OCI-LY7 (cell line): ENCODE measurements at places on chromosomes 6 and 20.

- no peak for DNase-seq
Observed at GRCh38 chr6:142802124-142802523, 142.9 kb downstream of the HIVEP2 start.

GRCh38 chr6:120869397-120869796 is 464.9 kb downstream of the TBC1D32 start:
- DNase-seq, result no peak

GRCh38 chr6:47126647-47127391 is 84.7 kb upstream of the ADGRF1 start:
- DNase-seq, result no peak

- no peak for DNase-seq
Observed at GRCh38 chr6:158810155-158811095, 8.7 kb downstream of the EZR start.

DNA sequence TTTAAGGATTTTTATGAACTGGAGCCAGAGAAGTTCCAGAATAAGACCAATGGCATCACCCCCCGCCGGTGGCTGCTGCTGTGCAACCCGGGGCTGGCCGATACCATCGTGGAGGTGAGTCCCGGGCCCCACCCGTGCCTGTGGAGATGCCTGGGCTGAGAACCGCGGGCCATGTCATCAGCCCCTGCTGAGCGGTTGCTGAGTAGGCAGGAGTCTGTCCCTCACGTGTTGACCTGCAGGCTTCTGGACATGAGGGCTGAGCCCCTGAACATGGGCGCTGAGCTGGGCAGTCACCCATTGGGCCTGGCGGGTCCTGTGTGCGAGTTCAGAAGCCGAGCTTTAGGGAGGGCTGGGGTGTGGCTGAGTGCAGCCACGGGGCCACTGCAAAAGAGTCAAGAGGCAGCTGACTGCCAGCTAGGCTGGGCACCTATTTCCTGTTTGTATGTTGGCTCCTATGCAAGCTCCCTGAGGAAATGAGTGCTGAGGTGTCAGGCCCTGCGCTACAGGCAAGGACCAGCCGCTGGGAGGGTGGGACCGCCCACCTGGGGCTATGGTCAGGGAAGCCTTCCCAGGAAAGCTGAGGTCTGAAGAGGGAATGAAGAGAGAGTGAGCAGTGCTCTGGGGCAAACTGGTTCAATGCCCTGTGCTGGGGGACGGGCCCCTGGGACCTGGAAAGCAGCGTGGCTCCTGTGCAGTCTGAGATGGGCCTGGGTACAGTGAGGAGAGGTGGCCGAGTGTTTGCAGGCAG is 34.3 kb downstream of the PYGB start:
- DNase-seq, result no peak

GRCh38 chr20:63775096-63775978 is 35.8 kb downstream of the SLC2A4RG start:
- DNase-seq, result peak; percentile 53

GRCh38 chr20:2883726-2884637 is 10.7 kb downstream of the PTPRA start:
- DNase-seq, result no peak

DNA sequence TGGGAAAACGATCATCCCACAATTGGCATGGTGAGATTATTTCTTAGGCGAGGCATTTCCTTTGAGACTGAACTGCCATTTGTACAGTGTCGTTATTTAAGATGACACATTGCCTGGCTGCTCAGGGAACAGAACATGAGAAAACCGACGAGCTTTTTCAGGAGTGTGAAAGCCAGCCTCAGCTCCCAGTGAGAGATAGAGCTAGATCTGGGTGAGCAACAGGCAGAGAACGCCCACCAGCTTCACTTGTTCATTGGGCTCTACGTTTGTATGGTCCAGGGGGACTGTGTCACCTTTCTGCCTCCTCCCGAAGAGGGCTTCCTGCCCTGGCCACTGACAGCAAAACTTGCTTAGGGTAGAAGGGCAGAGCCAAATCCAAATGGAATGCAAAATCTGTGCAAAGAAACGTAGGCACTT is 378.1 kb downstream of the RNGTT start:
- no peak for DNase-seq

DNA sequence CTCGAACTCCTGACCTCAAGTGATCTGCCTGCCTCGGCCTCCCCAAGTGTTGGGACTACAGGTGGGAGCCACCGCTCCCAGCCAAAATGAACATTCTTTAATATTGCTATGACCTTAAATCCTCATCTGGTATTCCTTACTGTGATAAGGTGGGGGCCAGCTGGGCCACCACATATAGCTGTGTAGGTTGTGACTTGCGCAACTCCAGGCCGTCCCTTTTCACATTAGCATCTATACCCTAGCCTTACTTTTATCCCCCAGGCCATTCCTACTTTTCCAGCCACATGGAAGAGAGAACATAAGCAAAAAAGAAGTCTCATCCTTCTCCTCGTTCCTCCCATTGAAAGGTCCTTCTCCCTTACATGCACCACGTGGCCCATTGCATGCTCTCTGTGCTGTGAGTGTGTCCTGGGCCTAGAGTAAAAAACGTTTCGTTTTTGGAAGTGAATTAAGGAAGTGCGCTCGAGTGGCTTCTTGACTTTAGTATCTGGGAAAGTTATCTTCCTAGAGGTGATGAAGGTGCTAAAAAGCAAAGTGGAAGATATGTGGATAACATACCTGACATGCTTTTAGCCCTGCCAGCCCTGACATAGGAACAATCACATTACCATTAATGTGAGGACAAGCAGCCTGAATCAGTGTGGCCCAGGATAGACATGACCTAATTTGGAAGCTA is 56.8 kb upstream of the KIF13A start:
- DNase-seq, result no peak

- DNase-seq, result peak; percentile 9
Observed at GRCh38 chr6:2505624-2506023, 245.1 kb downstream of the MYLK4 start.

- no peak for DNase-seq
Observed at GRCh38 chr6:38027685-38028373, 208.3 kb downstream of the ZFAND3 start.

DNA sequence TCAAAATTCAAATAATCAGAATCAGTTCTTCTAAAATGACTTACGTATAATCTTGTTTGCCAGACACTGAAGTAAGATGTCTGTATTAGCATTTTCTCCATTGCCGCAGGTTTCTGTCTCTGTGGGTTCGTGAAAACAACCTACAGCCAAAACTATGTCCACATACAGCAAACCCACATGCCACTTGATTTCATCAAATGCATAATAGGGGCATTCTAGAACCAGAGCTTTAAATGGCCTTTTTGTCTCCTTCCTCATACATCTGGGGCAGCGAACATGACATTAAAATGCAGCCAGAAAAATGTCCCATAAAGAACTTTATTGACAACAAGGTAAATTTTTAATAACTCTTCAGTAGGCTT is 90.2 kb upstream of the QKI start:
- DNase-seq, result no peak

DNA sequence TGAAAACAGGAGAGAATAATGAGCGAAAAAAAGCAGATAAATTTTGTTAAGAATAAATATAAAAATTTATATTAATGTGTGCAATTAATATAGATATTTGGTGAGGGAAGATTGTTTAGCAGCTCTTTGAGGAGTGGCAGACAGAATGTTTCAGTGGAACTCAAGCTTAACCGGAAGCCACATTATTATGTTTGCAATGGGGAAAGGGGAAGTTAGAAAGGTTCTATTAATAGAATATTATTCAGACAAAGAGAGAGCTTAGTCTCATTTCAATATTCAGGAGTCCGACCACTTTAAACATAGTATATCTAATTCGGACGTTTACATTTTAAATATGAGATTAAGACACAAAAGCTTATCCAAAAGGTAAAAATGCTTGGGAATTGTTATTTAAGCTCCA is 81.6 kb upstream of the KHDRBS2 start:
- DNase-seq, result no peak

DNA sequence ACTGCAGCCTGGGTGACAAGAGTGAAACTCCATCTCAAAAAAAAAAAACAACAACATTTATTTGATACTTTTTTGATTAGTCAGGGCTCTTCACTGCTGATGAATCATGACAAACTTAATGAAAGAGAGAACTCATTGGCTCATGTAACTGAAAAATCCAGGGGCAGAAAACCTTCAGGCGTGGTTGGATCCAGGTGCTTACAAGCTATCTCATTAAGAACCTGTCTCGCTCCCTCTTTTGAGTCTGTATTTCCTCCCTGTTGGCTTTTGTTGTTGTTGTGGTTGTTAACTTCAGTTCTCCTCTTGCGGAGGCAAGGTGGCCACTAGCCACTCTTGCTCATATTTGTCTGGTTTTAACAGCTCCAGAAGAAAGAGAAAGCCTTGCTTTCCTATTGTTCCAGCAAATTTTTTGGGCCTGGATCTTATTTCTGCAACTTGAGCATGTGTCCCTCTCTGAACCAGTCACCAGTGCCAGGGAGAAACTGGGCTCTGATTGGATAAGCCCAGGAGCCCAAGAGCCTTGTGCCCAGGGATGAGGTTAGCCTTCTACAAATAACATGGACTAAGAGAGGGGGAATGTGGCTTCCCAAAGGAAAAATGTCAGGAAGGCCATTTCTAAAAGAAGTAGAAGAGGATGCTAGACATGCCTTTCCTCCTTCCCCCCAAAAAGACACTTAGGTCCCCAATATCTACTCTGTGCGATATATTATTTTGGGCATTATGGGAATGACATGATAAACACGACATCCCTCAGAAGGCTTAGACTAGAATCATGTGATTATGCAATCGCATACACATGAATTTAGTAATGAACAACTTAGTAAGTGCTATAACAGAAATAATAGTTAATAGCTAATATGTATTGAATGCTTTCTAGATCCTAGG is 64.5 kb downstream of the PHACTR2 start:
- no peak for DNase-seq

GRCh38 chr6:15296735-15297134 is 50.9 kb downstream of the JARID2 start:
- DNase-seq, result peak; percentile 24

- no peak for DNase-seq
Observed at GRCh38 chr6:137829641-137830083, 37.4 kb upstream of the TNFAIP3 start.

- no peak for DNase-seq
Observed at GRCh38 chr20:38199501-38200390, 34.7 kb upstream of the TGM2 start.

GRCh38 chr20:63552481-63553249 is 1.3 kb upstream of the FNDC11 start:
- DNase-seq, result peak; percentile 92

GRCh38 chr20:7010527-7010926 is 243.0 kb downstream of the BMP2 start:
- no peak for DNase-seq

DNA sequence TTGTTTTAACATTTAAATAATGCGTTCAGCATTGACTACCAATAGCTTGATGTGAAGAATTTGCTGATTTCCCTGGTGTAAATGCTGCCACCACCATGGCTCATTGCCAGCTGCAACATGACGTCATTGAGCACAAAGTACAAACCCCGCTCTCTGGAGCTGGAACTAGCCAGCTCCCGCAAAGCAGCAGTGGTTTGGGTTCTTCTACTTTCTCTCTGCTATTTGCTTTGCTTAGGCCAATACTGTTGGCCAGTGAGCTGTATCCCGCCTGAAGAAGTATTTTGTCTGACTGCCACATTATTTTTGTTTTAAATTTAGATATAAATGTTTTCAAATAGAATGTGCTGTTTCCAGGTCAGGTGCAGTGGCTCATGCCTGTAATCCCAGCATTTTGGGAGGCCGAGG is 47.4 kb upstream of the KIF13A start:
- DNase-seq, result no peak

- no peak for DNase-seq
Observed at GRCh38 chr20:2109425-2110210, 8.0 kb downstream of the STK35 start.

DNA sequence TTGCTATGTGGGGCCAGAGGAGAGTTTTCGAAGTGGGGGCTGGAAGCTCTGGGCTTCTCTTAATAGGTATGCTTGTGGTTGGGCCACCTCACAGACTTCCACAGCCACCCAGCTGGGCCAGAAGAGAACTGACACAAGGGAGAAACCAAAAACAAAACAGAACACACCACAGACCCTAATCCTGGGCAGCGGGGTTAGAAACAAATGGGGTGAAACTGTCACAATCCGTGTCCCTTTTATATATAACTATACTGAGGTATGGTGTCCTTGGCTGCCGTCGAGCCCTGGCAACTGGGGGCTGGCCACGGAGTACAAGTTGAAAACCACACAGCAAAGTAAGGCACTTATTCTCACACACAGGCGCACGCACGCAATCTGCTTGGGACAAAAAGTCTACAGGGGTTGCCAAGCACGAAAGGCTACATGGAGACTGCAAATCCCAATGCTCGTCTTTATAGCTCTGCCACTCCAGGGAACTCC is 78.3 kb downstream of the TRAM2 start:
- DNase-seq, result peak; percentile 77

GRCh38 chr6:4316867-4317400 is 181.6 kb upstream of the ECI2 start:
- no peak for DNase-seq
